Stimulated activated naive CD8-positive, alpha-beta T cell treated with anti-CD3 and anti-CD28 coated beads, Interleukin-15, Interleukin-2, amounts not matched to agents 100 U/mL and 50 U/mL, for 24 hours (primary cell): ENCODE measurements at places on chromosomes 2 and 18.

DNA sequence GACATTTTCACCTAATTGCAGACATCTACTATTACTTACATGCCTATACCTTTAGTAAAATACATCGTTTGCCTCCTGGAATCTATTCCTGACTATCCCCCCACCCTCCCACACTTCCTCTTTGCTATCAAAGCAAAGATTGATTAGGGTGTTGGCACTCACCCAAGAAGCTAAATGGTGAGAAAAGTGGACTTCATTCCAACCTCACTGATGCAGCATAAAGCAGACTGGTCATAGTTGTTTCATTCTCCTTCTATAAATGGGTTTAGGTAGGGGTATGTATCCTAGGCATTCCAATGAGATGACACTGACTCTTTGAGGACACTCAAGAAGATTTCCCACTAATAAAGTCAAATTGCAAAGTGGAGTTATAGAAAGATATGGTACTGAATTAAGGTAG is 97.4 kb downstream of the LRP1B start:
- no peak for DNase-seq

- DNase-seq = no peak
Observed at GRCh38 chr2:104939570-104940217, 85.8 kb downstream of the POU3F3 start.

- peak; percentile 6 for DNase-seq
Observed at GRCh38 chr2:194383401-194383800, 1273.6 kb upstream of the SLC39A10 start.

GRCh38 chr18:31105733-31106132 is 3.5 kb upstream of the DSC2 start:
- no peak for DNase-seq

DNA sequence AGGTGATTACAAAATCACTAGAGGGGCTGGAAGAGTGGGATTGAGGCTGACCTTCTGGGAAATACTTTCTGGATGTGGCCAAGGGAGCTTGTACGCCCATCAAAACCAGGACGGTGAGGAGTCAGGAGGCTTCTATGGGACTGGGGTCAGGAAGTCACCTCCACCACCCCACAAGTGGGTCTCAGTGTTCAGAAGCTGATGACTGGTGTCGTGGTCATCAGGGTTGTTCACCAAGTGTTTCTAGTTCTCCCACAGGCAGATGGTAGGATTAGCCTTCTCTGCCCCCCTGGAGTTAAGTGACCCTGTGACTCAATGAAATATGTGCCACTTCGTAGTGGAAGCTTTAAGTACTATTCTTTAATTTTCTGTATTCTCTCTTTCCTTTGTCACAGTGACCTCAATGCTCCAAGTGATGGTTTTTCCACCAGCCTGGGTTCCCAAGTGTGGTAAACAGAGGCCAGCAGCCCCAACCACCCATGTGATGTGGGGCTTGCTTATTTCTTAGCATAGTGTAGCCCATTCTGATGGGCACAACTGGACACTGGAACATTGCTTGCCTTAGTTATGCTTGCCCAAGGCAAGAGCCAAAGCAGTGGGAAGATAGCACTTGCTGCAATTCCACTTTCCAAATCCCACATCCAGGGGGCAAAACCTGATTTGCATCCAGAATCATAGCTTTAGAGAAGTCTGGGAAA is 258.8 kb downstream of the CYP26B1 start:
- no peak for DNase-seq

GRCh38 chr2:11257078-11257477 is 87.4 kb downstream of the ROCK2 start:
- DNase-seq = no peak

DNA sequence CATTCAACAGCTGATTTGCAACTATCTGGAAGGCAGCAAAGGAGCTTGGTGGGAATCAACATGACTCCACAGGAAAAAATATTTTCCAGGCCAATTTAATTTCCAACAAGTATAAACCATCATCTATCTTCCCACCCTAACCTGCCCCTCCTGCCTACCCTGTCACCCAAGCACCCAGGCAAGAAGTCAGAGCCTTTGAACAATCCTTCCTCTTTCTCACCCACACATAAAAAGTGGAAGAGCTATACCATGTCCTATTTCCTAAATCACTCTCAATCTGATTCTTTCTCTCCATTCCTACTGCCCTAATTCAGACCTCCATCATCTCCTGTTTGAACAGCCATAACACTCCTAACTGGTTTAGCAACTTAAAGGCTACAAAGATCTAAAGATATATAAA is 12.7 kb downstream of the SPIRE1 start:
- DNase-seq = no peak

GRCh38 chr2:53181759-53182158 is 585.8 kb upstream of the CHAC2 start:
- DNase-seq = no peak

- DNase-seq = no peak
Observed at GRCh38 chr2:151729837-151730236, 4.4 kb downstream of the NEB start.

GRCh38 chr18:46856973-46857372 is 60.3 kb downstream of the PIAS2 start:
- DNase-seq = no peak

GRCh38 chr2:145207884-145208283 is 688.0 kb upstream of the ZEB2 start:
- no peak for DNase-seq

- DNase-seq = no peak
Observed at GRCh38 chr2:209734805-209735204, 36.8 kb upstream of the UNC80 start.

DNA sequence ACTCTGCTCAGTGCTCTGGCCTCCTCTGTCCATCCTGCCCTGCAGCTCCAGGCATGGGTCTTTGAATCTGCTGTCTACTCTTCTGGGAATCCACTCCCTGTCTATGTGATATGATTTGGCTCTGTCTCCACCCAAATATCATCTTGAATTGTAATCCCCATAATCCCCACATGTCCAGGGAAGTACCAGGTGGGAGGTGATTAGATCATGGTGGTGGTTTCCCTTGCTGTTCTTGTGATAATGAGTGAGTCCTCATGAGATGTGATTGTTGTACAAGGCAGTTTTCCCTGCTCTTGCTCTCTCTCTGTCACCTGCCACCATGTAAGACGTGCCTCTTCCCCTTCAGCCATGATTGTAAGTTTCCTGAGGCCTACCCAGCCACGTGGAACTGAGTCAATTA is 881.8 kb upstream of the ID2 start:
- no peak for DNase-seq

DNA sequence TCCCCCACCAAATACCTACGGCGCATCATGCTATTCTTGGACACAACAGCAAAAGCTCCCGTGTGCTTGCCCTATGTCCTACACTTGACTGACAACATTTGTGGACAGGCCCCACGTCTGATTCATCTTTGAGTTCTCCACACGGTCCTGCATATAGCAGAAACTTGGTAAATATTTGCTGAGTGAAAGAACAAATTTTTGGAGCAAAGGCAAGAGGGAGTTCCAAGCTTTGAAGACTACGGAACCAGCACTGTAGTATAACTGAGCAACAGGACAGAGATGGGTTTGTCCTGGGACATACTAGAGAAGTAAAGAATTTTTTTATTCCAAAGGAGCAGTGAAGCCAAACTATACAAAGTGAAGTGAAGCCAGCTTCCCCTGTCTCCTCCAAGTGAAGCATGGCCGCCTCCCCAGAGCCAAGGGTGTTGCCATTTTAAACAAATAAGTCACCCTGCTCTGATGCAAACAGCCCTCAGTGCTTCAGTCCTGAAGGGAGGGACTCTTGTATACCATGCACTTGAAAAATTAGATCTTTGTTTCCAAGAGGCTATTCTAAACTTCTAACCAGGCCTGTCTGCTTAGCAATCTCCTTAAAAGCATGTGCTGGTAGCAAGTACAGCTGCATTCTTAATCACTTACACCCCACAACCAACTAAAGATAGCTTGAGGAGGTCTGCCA is 35.9 kb downstream of the SPRED2 start:
- no peak for DNase-seq

DNA sequence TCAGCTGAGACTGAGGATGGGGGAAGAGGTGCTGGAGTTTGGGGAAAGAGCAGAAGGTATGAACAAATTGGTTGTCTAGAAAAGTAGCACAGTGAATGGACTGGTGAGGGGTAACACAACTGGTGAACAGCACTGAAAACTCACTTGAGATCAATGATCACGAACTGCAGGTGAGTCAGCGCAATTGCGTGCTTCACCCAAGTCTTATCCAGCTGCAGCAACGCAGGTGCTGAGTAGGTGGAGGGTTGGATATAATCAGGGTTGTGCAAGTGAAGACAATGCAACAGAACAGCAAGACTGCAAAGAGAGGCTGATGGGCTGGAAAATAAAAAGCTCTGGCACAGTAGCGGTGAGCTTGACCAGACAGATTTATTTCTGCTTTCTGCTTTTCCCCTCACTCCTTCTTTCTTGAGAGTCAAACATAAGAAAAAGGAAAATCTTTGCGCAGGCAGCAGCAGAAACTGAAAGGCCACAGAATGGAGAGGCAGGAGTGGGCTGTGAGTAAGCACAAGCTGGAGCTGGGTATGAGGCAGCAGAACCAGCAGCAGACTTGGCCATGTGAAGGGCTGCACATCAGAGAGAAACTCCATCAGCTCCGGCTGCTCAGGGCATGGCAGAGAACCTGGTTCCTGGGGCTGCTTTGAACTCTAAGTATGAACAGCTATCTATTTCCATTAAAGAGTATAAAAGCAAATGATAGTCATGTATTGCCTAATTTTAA is 99.4 kb upstream of the ARL5A start:
- no peak for DNase-seq

GRCh38 chr2:136357007-136357380 is 239.0 kb upstream of the CXCR4 start:
- no peak for DNase-seq
